ENCODE measurements at places on chromosomes 3 and 15. TPM values are rescaled to one million over a fixed set of nuclear protein-coding genes. Genes with fewer than 3 reads are reported as not detected.

STRIT1 gene
- not detected for total RNA-seq

RCN2 gene
- total RNA-seq = 24.6 TPM

NMNAT3 gene
- 6.4 TPM for total RNA-seq

SLC38A3 gene
- total RNA-seq = not detected

LRRC34 gene
- total RNA-seq = 4.5 TPM

PRICKLE2 gene
- total RNA-seq = 0.09 TPM

ETV5 gene
- total RNA-seq = 2.9 TPM

SNRK gene
- total RNA-seq = 37.8 TPM

P2RY13 gene
- not detected for total RNA-seq

GRCh38 chr3:134340982-134341365 is 33.3 kb downstream of the AMOTL2 start:
- no peak overlapping the region for H3K4me3 ChIP-seq
- DNase-seq = no peak
- H3K27me3 ChIP-seq = peaks cover 5% of the 10 kb centered on the region
- H3K27ac ChIP-seq = no peak overlapping the region
- H3K4me1 ChIP-seq = no peaks in the 10 kb centered on the region
- H3K36me3 ChIP-seq = no peaks in the 10 kb centered on the region

DNA sequence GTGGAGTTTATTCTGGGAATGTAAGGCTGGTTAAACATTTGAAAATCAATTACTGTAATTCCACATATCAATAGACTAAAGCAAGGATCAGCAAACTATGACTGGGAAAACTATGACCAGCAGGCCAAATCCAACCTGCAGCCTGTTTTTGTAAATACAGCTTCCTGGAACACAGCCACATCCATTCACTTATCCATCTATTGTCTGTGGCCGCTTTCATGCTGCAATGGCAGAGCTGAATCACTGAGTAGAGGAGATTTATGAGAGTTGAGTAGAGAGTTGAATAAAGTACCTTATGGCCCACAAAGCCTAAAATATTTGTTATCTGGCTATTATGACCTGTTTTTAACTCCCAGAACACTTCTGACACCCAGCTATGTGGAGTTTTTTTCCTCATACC is 12.2 kb downstream of the MYLK start:
- H3K4me1 ChIP-seq = peaks cover 5% of the 10 kb centered on the region
- no peak overlapping the region for H3K27ac ChIP-seq
- DNase-seq = no peak
- peaks cover 18% of the 10 kb centered on the region for H3K27me3 ChIP-seq
- H3K4me3 ChIP-seq = no peak overlapping the region

DNA sequence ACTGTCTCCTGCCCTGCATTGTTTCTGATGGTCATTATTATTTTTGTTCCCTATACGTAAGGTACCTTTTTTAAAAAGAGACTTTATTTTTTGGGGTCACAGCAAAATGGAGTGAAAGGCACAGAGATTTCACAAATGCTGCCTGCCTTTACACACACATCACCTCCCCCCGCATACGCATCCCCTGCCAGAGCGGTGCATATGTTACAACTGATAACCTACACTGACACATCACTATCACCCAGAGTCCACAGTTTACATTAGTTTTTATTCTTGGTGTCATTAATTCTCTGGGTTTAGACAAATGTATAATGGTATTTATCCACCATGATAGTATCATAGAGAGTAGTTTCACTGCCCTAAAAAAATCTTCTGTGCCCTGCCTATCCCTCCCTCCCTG is 43.6 kb upstream of the KLF13 start:
- H3K36me3 ChIP-seq = peaks cover 7% of the 10 kb centered on the region
- H3K4me3 ChIP-seq = no peak overlapping the region
- DNase-seq = no peak
- H3K27ac ChIP-seq = no peak overlapping the region
- H3K27me3 ChIP-seq = no peaks in the 10 kb centered on the region

GRCh38 chr3:181847276-181847675 is 135.6 kb downstream of the SOX2 start:
- no peaks in the 10 kb centered on the region for H3K27me3 ChIP-seq
- H3K36me3 ChIP-seq = no peaks in the 10 kb centered on the region
- no peak for DNase-seq
- H3K4me1 ChIP-seq = no peaks in the 10 kb centered on the region
- no peak overlapping the region for H3K27ac ChIP-seq

DNA sequence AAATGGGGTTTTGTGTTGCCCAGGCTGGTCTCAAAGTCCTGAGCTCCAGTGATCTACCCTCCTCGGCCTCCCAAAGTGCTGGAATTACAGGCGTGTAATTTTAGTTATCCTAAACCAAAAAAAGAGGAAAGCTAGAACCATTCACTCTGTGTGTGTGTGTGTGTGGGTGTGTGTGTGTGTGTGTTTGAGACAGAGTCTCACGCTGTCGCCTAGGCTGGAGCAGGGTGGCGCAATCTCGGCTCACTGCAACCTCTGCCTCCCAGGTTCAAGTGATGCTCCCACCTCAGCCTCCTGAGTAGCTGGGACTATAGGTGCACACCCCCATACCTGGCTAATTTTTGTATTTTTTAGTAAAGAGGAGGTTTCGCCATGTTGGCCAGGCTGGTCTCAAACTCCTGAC is 84.0 kb downstream of the TFDP2 start:
- H3K27ac ChIP-seq = no peak overlapping the region
- no peak for DNase-seq
- H3K4me3 ChIP-seq = no peak overlapping the region
- no peaks in the 10 kb centered on the region for H3K27me3 ChIP-seq
- H3K4me1 ChIP-seq = no peaks in the 10 kb centered on the region

- H3K27ac ChIP-seq = no peak overlapping the region
- no peaks in the 10 kb centered on the region for H3K27me3 ChIP-seq
Measured at GRCh38 chr15:44596511-44597010, 59.6 kb downstream of the EIF3J start.

- peaks cover 19% of the 10 kb centered on the region for H3K4me1 ChIP-seq
- no peaks in the 10 kb centered on the region for H3K36me3 ChIP-seq
- no peak overlapping the region for H3K27ac ChIP-seq
- peaks cover 31% of the 10 kb centered on the region for H3K27me3 ChIP-seq
- no peak for DNase-seq
Measured at GRCh38 chr3:59508273-59508672, 458.4 kb upstream of the CFAP20DC start.

- peaks cover 54% of the 10 kb centered on the region for H3K4me1 ChIP-seq
- H3K27me3 ChIP-seq = no peaks in the 10 kb centered on the region
- peaks cover 2% of the 10 kb centered on the region for H3K36me3 ChIP-seq
Measured at GRCh38 chr3:49421890-49422378, 339 bp downstream of the AMT start.

GRCh38 chr3:30618526-30618925 is 12.1 kb downstream of the TGFBR2 start:
- peak overlapping the region; percentile 89 for H3K4me3 ChIP-seq
- peak overlapping the region; percentile 93 for H3K27ac ChIP-seq
- peaks cover 100% of the 10 kb centered on the region for H3K4me1 ChIP-seq

DNA sequence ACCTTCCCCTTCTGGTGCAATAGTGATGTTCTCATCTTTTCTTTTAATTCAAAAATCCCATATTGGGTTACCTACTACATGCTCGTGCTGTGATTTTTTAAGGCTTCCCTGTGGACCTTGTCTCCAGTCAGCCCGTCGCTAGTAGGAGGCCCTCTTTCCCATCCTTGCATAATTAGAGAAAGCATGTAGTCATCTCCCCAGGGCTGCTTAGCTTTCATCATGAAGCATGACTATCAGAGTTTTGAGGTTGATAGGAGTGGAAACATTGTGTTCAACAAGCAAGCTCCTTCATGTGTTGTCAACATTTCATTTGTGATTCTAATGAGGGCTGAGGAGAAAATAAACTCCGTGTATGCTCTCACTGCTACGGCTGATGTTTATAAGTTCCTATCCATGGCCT is 8.7 kb upstream of the LRTM1 start:
- no peak overlapping the region for H3K27ac ChIP-seq
- H3K4me3 ChIP-seq = no peak overlapping the region
- no peak for DNase-seq
- H3K36me3 ChIP-seq = no peaks in the 10 kb centered on the region
- H3K4me1 ChIP-seq = no peaks in the 10 kb centered on the region

- no peak overlapping the region for H3K27ac ChIP-seq
- H3K36me3 ChIP-seq = no peaks in the 10 kb centered on the region
- H3K4me1 ChIP-seq = peaks cover 7% of the 10 kb centered on the region
- peaks cover 17% of the 10 kb centered on the region for H3K27me3 ChIP-seq
Measured at GRCh38 chr15:65072617-65073016, 3.9 kb upstream of the KBTBD13 start.

- no peaks in the 10 kb centered on the region for H3K27me3 ChIP-seq
- H3K36me3 ChIP-seq = peaks cover 12% of the 10 kb centered on the region
- DNase-seq = no peak
- no peak overlapping the region for H3K4me3 ChIP-seq
- H3K27ac ChIP-seq = peak overlapping the region; percentile 61
Measured at GRCh38 chr3:52574056-52574965, 37.9 kb downstream of the UQCC5 start.

- H3K27ac ChIP-seq = no peak overlapping the region
- H3K27me3 ChIP-seq = no peaks in the 10 kb centered on the region
- H3K4me3 ChIP-seq = no peak overlapping the region
- H3K36me3 ChIP-seq = peaks cover 3% of the 10 kb centered on the region
- H3K4me1 ChIP-seq = no peaks in the 10 kb centered on the region
Measured at GRCh38 chr3:158381262-158381868, 189.6 kb upstream of the MLF1 start.

DNA sequence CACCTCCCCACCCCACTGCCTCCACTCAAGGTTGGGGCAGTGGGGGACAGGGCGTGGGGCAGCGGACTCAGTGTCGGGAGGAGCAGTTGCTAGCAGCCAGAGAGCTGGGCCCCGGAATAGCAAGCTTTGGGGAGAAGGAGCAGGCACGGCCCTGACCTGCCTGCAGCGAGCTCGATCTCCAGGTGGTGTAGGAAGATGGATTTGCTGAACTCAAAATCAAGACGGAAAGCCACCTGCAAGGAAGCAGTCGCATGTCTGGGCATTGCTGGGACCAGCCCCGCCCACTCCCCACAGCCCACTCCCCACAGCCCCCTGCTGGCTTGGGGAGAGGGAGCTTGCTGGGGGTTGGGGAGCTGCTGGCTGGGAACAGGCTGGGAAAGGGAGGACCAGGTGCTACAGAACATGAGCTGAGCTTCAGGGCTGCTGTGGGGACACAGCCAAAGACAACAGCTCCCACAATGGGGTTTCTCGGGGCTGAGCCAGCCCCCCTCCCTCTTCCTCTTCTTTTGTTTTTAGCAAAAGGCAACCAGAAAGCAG is 38.0 kb downstream of the FEM1B start:
- no peaks in the 10 kb centered on the region for H3K36me3 ChIP-seq
- H3K27ac ChIP-seq = no peak overlapping the region
- DNase-seq = no peak
- H3K4me1 ChIP-seq = no peaks in the 10 kb centered on the region

- H3K36me3 ChIP-seq = no peaks in the 10 kb centered on the region
- DNase-seq = no peak
- H3K27me3 ChIP-seq = peaks cover 8% of the 10 kb centered on the region
- no peak overlapping the region for H3K27ac ChIP-seq
- H3K4me1 ChIP-seq = no peaks in the 10 kb centered on the region
- H3K4me3 ChIP-seq = no peak overlapping the region
Measured at GRCh38 chr15:83327041-83327440, 42.6 kb upstream of the BNC1 start.

GRCh38 chr3:36124118-36124796 is 256.0 kb upstream of the STAC start:
- no peaks in the 10 kb centered on the region for H3K27me3 ChIP-seq
- H3K4me1 ChIP-seq = no peaks in the 10 kb centered on the region
- no peak for DNase-seq
- H3K4me3 ChIP-seq = no peak overlapping the region
- no peak overlapping the region for H3K27ac ChIP-seq
- no peaks in the 10 kb centered on the region for H3K36me3 ChIP-seq

DNA sequence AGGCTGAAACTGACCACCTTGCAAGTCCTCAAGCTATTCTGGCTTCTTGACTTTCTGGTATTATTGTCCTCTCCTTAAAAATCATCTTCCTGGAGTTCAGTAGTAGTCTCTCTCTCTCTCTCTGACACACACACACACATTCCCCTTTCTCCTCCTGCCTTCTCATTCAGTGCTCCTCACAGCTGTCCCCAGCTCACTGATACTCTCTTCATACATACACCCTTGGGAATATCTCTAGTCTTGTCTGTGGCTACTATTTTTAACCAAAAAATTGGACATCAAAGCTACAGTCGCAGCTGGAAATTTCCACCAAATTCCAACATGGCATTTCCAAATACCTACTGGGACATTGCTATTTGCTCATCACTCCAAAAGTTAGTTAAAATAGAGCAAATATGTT is 178.9 kb downstream of the ECT2 start:
- H3K36me3 ChIP-seq = no peaks in the 10 kb centered on the region
- H3K27ac ChIP-seq = no peak overlapping the region

DNA sequence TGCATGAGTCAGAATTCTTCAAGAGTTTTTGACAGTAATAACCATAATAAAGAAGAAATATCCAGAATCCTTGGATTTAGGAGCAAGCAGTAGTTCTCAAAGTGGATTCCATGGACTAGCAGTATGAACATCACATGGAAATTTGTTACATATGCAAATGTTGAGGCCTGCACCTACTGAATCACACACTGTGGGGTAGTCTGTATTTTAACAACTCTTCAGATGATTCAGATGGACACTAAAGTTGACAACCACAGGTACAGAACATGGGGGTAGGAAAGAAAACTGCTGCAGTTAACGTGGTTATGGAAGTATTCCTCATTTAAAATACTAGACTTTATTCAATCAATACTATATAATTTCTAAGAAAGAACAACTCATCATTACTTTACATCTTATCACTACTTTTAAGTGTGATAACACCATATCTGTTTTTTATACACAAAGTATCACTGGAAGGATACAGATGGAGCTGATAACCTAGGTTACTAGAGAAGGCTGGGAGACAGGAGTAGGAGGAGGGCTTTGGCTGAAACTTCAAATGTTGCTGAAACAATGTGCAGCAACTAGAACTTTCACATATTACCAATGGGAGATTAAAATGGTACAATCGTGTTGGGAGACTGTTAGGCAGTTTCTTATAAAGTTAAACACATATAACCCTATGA is 11.7 kb downstream of the NEDD4 start:
- peak overlapping the region; percentile 17 for H3K27ac ChIP-seq
- DNase-seq = no peak
- peak overlapping the region; percentile 21 for H3K4me3 ChIP-seq
- H3K36me3 ChIP-seq = peaks cover 6% of the 10 kb centered on the region

DNA sequence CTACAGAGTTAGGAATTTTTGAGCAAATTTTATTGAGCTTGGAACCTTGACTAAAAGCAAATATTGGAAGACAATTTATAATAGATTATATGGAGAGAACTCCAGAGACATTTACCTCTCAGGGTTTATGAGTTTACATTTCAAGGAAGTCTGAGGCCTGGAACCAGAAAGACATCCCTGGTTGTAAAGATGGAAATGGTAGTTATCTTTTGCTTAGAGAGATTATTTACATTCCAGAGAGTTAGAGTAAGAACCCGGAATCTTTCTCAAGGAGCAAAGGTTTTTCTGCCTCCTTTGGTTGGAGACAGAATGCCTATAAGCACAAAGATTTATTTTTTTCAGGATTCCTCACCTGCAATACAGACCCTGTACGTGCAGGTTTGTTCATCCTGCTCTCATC is 458.1 kb downstream of the TBL1XR1 start:
- no peaks in the 10 kb centered on the region for H3K4me1 ChIP-seq
- DNase-seq = no peak
- H3K27ac ChIP-seq = no peak overlapping the region
- no peak overlapping the region for H3K4me3 ChIP-seq
- no peaks in the 10 kb centered on the region for H3K36me3 ChIP-seq
- H3K27me3 ChIP-seq = no peaks in the 10 kb centered on the region

Data from activated T-cell treated with anti-CD3 and anti-CD28 coated beads, Interleukin-2, amount 50 U/mL, for 72 hours (primary cell).